ENCODE measurements at places on chromosomes 2 and 18.
A peak's percentile ranks its signal among the peaks of the same experiment; 100 is the strongest.

DNA sequence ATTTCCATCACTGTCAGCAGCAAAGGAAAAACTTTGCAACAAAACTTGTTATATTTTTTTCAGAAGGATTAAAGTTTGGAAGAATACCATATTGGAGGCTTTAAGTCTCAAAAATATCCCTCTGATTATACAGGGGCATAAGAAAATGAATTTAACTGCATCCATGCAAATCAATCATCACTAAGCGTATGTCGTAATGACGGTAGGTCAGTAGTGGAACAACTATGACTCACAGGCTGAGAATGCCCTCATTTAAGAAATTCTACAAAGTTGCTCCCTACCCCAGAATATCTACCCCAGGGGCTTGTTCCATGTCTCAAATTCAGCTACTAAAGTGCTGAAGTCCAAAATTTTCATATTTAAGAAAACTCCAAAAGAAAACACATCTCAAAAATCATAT, 12.5 kb upstream of the NAB1 start:
- H3K27me3 ChIP-seq: peaks cover 2% of the 10 kb centered on the region
- H3K27ac ChIP-seq: no peak overlapping the region
- peaks cover 15% of the 10 kb centered on the region for H3K4me1 ChIP-seq
- no peak overlapping the region for H3K4me3 ChIP-seq
- no peak for DNase-seq

- no peaks in the 10 kb centered on the region for H3K4me1 ChIP-seq
- peaks cover 17% of the 10 kb centered on the region for H3K27me3 ChIP-seq
- no peak overlapping the region for H3K27ac ChIP-seq
- DNase-seq: no peak
- H3K4me3 ChIP-seq: no peak overlapping the region
- no peaks in the 10 kb centered on the region for H3K36me3 ChIP-seq
Measured at GRCh38 chr2:7169593-7169992, 252.4 kb downstream of the RNF144A start.

- peaks cover 15% of the 10 kb centered on the region for H3K27me3 ChIP-seq
- no peak overlapping the region for H3K4me3 ChIP-seq
- no peak for DNase-seq
- no peaks in the 10 kb centered on the region for H3K4me1 ChIP-seq
Measured at GRCh38 chr2:121137571-121137970, 147.4 kb downstream of the TFCP2L1 start.

DNA sequence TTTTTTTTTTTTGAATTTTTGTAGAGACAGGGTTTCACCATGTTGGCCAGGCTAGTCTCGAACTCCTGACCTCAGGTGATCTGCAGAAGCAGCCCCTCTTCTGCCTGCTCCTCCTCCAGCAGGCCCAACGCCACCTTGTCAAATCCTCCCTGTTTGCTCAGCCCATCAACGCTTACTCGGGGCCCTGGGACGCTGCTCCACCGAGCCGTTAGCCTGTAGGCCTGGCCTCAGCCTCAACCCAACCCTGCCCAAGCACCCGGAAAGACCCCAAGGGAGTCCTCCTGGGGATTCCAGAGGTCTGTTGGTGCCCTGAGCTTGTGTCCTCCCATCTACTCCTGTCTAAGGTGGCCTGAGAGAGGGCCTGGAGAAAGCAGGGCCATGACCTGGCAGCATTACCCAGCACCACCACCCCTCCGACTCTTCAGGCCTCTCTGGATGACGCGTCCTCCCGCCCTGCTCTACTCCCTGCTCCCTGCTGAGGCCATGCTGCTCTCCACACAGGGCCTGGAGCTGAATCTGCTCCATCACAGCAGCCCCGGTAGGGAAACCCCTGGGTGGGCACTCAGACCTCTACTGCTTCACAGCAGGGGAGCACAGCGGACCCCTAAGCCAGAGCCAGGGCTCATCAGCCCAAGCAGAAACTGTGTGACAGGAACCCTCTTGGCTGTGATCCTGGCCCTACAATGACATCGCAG, 3.2 kb downstream of the STK25 start:
- H3K27ac ChIP-seq: peak overlapping the region; percentile 71
- peaks cover 12% of the 10 kb centered on the region for H3K4me1 ChIP-seq
- peaks cover 4% of the 10 kb centered on the region for H3K27me3 ChIP-seq
- peaks cover 3% of the 10 kb centered on the region for H3K36me3 ChIP-seq
- H3K4me3 ChIP-seq: no peak overlapping the region

- no peak overlapping the region for H3K27ac ChIP-seq
- peaks cover 43% of the 10 kb centered on the region for H3K27me3 ChIP-seq
Measured at GRCh38 chr2:144521686-144522085, 1.8 kb upstream of the ZEB2 start.

DNA sequence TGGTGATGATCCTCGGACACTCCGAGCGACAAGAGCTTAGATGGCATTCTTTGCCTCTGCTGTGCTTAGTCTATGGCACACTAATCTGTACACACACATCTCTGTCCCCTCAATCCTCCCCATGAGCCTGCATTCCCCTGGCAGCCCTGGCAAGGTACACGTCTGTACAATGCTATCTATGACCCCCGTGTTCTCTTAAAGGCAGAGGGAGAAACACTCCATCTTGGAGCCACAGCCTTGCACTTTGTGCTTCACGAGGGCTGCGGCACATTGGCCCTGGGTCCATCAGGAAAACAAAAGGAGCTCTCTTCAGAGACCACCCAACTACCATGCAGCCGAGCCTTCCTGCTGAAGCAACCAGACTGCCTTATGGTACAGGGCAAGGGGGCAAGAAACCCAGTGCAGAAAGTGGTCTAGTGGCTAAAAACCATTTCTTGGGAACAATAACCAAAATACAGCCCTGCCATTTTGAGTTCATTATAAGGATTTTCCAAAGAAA, 42.5 kb downstream of the STEAP3 start:
- H3K36me3 ChIP-seq: no peaks in the 10 kb centered on the region
- H3K4me1 ChIP-seq: no peaks in the 10 kb centered on the region
- peaks cover 17% of the 10 kb centered on the region for H3K27me3 ChIP-seq
- H3K27ac ChIP-seq: no peak overlapping the region
- H3K4me3 ChIP-seq: no peak overlapping the region

DNA sequence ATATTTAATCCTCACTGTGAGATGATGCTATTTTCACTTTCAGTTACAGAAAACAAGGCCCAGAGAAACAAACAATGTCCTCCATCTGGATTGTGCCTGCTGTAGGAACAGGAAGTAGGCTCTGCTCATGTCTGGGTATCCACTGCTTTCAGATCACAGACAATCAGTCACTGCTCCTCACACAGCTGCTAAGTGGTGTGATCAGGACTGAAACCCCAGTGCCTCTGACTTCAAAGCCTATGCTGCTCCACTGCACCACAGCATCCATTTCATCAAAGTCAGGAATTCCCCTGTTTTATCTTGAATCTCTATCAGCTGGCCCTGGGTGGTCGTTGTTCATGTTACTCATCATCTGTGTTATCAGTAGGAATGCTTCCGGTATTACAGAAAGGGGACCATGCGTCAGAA, 303.8 kb upstream of the TRIB2 start:
- no peak overlapping the region for H3K27ac ChIP-seq
- no peaks in the 10 kb centered on the region for H3K4me1 ChIP-seq
- no peaks in the 10 kb centered on the region for H3K36me3 ChIP-seq

DNA sequence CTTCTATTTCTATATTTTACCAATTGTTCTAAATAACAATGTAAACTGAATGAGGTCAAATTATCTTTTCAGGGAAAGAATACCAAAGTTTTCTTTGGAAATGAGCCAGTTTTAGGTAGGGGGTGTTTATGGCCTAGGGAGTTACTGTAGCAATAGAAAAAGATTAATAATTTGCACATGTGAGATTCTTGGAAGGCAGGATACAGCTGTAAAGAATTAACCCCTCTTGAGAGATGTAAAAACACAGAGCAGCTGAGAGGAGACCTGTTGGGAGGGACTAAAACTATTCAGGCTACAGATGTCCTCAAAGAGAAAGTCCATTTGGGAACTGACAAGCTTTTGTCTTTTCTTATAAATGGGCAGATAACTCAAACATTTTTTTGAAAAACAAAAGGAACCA, 182.2 kb downstream of the FIGN start:
- no peak overlapping the region for H3K4me3 ChIP-seq
- DNase-seq: no peak
- peaks cover 2% of the 10 kb centered on the region for H3K4me1 ChIP-seq
- no peak overlapping the region for H3K27ac ChIP-seq
- no peaks in the 10 kb centered on the region for H3K27me3 ChIP-seq

DNA sequence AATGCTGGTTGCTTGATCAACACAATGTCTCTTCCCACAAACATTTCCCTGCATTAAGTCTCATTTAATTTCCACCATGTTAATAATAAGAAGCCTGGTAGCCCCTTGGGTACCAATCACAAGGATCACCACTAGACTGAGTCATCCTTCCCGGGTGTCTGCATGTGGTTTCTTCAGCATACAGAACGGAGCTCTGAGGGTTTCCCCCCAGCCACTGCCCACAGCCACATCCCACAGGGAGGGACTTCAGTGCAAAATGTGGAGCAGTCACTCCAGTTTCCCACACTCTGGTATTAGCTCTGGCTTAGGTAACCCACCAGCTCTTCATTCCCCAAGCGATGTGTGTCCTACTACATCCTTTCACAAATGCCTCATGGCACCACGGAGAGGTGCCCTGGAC, 42.7 kb upstream of the POLE4 start:
- DNase-seq: no peak
- no peaks in the 10 kb centered on the region for H3K36me3 ChIP-seq
- no peak overlapping the region for H3K4me3 ChIP-seq
- H3K27me3 ChIP-seq: peaks cover 45% of the 10 kb centered on the region

DNA sequence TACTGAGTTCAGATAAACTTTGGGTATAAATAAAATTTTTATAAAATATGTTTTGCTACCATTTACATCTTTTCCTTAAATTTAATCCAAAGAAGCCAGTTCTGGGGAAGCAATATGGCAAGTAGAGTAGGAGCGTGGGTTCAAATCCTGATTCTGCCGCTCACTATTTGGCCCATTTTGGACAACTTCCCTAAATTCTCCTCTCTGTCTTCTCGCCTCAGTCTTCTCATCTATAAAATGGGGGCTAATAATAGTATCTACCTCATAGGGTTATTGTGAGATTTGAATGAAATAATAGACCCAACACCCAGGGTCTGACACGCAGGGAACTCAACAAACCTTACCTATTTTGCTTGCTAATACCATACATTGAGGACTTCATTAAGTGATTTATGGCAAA, 59.7 kb downstream of the ACTR2 start:
- peaks cover 4% of the 10 kb centered on the region for H3K27me3 ChIP-seq
- H3K27ac ChIP-seq: no peak overlapping the region
- H3K4me3 ChIP-seq: no peak overlapping the region
- H3K4me1 ChIP-seq: no peaks in the 10 kb centered on the region
- DNase-seq: no peak

DNA sequence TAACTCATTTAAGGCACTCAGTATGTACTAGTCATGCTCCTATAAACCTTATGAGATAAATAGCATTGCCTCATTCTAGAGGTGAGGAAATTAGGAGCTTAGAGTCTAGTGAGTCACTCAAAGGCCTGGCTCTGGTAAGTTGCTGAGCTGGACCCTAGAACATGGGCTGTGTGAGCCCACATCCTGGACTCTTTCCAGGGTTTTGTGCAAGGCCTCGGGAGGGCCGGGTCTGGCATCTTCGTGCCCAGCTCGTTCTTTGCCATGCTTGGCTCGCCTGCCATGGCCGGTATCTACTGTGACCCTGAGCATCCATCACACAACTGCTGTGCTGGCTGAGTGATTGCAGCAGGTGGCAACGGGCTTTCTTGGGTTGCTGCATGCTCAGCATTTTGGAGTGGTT, 168.0 kb downstream of the LPIN1 start:
- H3K27me3 ChIP-seq: no peaks in the 10 kb centered on the region
- no peaks in the 10 kb centered on the region for H3K4me1 ChIP-seq
- H3K36me3 ChIP-seq: no peaks in the 10 kb centered on the region
- no peak for DNase-seq
- no peak overlapping the region for H3K27ac ChIP-seq

DNA sequence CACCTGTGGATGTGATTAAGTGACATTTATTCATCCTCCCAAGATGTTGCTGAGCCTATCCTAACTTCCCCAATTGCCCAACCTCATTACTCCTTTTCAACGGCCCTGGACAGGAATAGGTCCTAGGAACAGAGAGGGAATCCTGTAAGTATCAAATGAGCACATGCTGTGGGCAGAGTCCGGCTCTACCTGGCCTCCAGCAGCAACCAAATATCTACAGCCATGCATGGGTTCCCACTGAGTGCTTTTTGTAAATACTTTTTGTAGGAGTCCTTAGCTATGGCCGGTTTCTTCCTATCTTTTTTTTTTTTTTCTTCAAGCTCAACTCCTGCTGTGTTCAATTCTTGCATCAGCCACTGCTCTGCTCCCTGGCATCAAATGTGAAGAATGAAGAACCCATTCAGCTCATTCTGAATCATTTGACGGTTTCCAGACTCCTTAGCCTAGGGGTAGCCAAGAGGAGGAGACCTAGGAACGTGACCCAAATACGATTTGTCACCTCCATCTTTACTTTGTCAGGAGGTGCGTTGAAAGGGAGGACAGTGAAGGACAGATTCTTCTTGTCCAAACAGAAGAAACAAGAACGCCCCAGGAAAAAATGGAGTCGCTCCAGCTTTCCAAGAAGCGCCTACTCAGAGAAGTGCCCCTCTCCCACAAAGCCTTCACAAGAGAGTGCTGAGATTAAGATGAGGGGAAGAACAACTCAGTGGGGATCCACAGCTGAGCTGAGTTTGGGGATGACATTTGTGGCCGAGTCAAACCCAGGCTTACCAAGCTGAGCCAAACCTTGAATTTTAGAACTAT, 46.7 kb upstream of the LCLAT1 start:
- peak overlapping the region; percentile 79 for H3K27ac ChIP-seq
- no peaks in the 10 kb centered on the region for H3K36me3 ChIP-seq
- no peak overlapping the region for H3K4me3 ChIP-seq
- H3K4me1 ChIP-seq: peaks cover 1% of the 10 kb centered on the region
- no peak for DNase-seq
- H3K27me3 ChIP-seq: peaks cover 16% of the 10 kb centered on the region

DNA sequence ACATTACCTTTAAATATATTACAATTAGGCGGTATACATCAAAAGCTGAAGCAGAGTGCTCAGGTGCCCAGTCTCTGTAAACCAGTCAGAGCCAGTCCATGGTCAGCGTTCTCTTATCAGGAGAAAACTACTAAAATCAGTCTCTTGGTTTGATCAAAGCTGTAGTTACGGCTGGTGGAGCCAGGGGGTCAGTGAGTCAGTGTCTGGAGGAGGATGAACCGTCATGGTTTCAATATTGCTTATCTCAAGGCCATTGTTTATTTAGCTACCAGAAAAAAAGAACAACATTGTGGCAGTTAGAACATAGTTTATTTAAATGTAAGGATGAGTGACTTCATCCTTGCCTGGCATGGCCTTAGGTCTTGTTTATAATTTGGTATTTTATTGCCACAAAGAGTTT, 71.3 kb upstream of the NYAP2 start:
- no peaks in the 10 kb centered on the region for H3K36me3 ChIP-seq
- no peak for DNase-seq
- no peak overlapping the region for H3K27ac ChIP-seq
- no peaks in the 10 kb centered on the region for H3K27me3 ChIP-seq
- no peaks in the 10 kb centered on the region for H3K4me1 ChIP-seq

GRCh38 chr2:120692691-120693090, 43.0 kb upstream of the GLI2 start:
- no peak overlapping the region for H3K27ac ChIP-seq
- peaks cover 75% of the 10 kb centered on the region for H3K27me3 ChIP-seq
- no peaks in the 10 kb centered on the region for H3K36me3 ChIP-seq
- no peak overlapping the region for H3K4me3 ChIP-seq
- DNase-seq: no peak
